ENCODE measurements at places on chromosomes 11 and 22. TPM values are rescaled to one million over a fixed set of nuclear protein-coding genes. Genes with fewer than 3 reads are reported as not detected.

DNA sequence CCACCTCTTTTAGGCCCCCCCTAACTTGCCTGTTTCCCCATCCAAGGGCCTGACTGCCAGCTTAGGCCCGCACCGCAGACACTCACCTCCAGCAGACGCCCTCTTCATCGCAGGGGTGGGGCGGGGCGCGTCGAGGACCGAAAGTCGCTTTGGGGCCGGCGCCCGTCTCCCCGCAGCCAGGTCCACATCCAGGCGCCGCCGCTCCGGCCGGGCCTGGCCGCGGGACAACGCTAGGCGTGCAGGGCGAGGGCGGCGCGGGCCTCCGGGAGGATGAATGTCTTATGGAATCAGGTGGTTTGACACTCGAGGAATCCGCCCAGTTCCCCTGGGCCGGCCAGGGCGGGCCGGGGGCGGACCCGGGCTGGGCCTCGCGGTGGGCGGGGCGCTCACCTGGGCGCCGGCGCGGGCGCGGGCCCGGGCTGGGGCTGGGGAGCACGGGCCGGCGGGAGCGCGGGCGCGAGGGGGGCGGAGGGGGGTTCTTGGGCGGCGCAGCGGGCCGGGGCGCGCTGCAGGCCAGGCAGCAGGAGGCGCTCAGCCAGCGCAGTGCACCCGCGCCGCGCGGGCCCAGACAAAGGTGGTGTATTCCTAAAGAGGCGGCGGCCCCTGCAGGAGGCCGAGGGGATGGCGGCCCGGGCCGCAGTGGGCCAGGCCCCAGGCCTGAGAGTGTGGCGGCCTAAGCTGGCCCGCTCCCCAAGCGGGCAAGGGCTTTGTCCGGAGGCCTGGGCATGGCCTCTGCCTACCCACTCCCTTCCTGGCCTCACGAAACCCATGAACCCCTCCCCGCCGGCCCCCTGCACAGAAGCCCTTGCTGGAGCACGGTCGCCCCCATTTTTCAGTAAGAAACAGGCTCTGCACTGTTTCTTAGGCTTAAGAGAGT is 177.6 kb downstream of the IGLL1 start:
- no peak for DNase-seq

- DNase-seq, result no peak
These were observed 292.0 kb downstream of the BRD1 start for GRCh38 chr22:49535527-49536125.

- no peak for DNase-seq
These were observed 93.2 kb downstream of the PLEKHA7 start for GRCh38 chr11:16921019-16921418.

GRCh38 chr11:16158426-16158994 is 197.8 kb downstream of the SOX6 start:
- no peak for DNase-seq

DNA sequence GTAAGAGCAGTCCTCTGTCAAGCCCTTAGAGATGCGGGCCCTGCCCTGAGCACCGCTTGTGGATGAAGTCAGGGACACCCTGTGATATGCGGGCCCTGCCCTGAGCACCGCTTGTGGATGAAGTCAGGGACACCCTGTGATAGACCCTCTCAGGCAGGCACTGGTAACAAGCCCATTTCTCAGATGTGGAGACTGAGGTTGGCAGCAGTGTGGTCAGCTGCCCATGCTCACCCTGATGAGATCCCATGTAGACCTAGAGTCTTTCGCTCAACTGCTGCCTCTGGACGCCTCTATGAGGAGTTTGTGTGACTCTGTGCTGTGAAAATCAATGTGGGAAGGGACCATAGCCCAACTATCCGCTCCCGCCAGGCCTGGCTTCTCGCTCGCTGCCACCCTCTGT is 58.8 kb upstream of the FADD start:
- DNase-seq, result no peak

Gene CTSW
- total RNA-seq, result not detected

GRCh38 chr11:116641561-116642045 is 131.2 kb downstream of the BUD13 start:
- no peak for DNase-seq

Gene PRR33
- total RNA-seq, result not detected

GRCh38 chr11:114764563-114764962 is 86.2 kb downstream of the NXPE2 start:
- DNase-seq, result no peak

GRCh38 chr11:63683133-63683991 is 2.1 kb downstream of the RTN3 start:
- no peak for DNase-seq

Gene SYNGR1
- 24.0 TPM for total RNA-seq

- DNase-seq, result no peak
These were observed at the start of gene FAM83F for GRCh38 chr22:39994566-39995392. Gene FAM83F, plus strand, starts transcription at chr22:39994954. Its CDS starts 89 bp downstream, at chr22:39995043.

DNA sequence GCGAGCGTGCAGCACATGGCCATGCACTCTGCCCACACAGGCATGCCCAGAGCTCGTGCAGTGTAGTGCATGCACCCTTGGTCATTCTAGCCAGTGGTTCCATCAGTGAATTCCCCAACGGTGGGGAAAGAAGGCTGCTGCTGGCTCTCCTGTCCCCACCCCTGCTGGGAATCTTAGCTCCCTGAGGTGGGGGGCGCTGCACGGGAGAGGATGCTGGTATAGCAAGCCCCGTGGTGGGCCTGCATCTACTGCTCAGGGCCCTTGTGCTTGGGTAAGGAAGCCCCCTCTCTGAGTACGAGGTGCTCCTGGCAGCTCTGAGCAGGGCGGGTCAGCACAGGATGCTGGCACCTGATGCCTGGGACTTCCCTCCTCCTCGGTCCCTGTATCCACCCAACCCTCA is 18.5 kb upstream of the BAIAP2L2 start:
- no peak for DNase-seq

Data from osteocyte (in vitro differentiated cells).